ENCODE measurements at places on chromosomes 2 and 18. TPM values are rescaled to one million over a fixed set of nuclear protein-coding genes. Genes with fewer than 3 reads are reported as not detected.

The ABCA12 gene
- total RNA-seq = not detected

DNA sequence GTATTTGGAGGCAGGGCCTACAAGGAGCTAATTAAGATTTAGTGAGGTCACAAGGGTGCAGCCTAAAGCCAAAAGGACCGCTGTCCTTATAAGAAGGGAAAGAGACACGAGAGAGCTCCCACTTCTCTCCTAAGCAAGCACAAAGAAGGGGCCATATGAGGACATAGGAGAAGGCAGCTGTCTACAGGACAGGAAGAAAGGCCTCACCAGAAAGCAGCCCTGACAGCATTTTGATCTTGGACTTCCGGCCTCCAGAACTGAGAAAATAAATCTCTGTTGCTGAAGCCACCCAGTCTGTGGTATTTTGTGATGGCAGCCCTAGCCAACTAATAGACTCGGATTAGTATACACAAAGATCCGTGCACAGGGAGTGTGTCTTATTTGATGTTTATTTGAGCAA lies 139.7 kb downstream of the B3GNT2 start:
- no peak for DNase-seq

The IL36G gene
- not detected for total RNA-seq

DNA sequence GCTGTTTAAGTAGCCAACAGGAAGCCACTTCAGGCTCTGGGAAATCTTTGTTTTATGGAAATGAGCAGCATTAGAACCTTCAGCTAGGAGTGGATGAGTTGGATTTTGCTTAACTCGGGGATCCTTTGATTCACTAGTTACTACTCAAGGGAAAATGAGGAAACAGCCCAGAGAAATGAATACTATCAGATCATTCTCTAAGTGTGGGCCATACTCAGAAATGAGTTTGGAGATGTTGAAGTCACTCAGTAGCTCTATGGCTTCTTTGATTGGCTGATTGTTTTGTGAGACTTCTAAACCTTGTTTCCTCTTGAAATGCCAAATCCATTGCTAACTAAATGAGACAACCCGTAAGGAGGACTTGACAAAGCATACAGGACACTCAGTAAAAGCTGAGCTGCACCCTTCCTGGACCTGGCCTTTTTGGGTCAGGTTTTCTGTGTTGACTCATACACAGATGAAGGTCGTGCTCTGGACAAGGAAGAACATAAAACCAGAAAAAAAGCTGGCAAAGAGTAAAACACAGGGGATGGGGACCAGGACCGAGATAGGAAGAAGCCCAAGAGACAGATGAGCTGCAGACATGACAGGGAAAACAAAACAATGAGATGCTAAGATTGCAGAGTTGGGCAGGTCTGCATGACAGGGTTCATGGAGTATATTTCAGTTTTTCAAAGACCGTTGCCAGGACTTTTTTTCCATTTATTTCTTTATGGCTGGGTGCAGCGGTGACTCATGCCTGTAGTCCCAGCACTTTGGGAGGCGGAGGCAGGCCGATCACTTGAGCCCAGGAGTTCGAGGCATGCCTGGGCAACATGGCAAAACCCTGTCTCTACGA lies 41.6 kb downstream of the INO80C start:
- DNase-seq = no peak
